Sciatic nerve (tissue), 2 donors: ENCODE measurements at places on chromosomes 6 and 20. TPM values are rescaled to one million over a fixed set of nuclear protein-coding genes. Genes with fewer than 3 reads are reported as not detected.

GRCh38 chr6:14442242-14442641 is 324.7 kb downstream of the CD83 start:
- DNase-seq = no peak

Gene CAP2
- total RNA-seq = 7.1 TPM

DNA sequence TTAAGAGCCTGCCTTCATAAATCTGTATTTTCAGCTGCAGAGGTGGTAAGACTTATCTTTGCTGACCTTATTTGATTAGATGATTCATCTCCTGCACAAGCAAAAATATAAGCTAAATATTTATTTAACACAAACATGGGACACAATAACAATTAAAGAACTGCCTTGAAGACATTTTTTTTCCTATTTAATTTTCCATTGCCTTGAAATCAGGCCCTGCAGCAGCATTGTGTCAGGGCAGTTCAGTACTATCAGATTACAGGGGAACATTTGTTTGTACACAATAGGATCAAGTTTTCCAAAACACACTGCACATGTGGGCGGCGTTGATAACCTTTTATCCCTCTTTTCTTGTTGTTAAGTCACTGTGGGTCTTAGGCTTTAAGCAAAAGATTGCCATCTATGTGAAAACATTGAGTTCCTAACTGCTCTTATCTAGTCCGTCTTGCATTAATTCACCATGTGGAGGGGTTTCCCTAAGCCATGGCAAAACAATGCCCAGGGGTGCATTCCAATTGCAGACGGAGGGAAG is 7.4 kb downstream of the ADGRF5 start:
- DNase-seq = no peak

Gene LY6G6D
- total RNA-seq = not detected

GRCh38 chr20:40814631-40814960 is 125.6 kb upstream of the MAFB start:
- no peak for DNase-seq

DNA sequence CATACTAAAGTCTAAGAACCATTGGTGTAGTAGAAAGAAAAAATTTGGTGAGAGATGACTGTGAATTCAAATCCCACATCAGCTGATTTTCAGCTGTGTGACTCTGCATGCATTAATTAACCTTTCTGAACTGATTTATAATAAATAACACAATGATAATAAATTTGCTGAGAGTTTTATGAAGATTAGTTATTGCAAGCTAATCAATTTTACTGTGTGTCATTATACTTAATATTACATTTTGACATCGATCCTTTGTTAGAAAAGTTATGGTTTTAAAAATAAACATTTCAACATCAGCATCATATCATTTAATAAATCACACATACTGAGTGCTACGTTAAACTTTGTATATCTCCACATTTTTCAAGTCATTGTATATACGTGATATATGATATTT is 599.7 kb upstream of the MMS22L start:
- no peak for DNase-seq

Gene BANF2
- not detected for total RNA-seq
